ENCODE measurements at places on chromosomes 12 and 14. TPM values are rescaled to one million over a fixed set of nuclear protein-coding genes. Genes with fewer than 3 reads are reported as not detected.

NOVA1 gene
- 1.9 TPM for total RNA-seq

KANSL2 gene
- total RNA-seq, result 55.4 TPM

PLEKHG7 gene
- total RNA-seq, result not detected

PPP1R1A gene
- total RNA-seq, result not detected

ATXN2 gene
- 71.7 TPM for total RNA-seq

PIK3C2G gene
- not detected for total RNA-seq

GPR65 gene
- total RNA-seq, result 0.32 TPM

POP5 gene
- 35.8 TPM for total RNA-seq

INSM2 gene
- total RNA-seq, result not detected

CMA1 gene
- total RNA-seq, result not detected

CCDC197 gene
- not detected for total RNA-seq

DIO2 gene
- total RNA-seq, result 31.5 TPM

ZFHX2 gene
- under 0.01 TPM for total RNA-seq

MGP gene
- total RNA-seq, result 10.6 TPM

SDR9C7 gene
- total RNA-seq, result not detected

GNS gene
- 166 TPM for total RNA-seq

DLGAP5 gene
- 17.4 TPM for total RNA-seq

KRT82 gene
- not detected for total RNA-seq

VWF gene
- under 0.01 TPM for total RNA-seq

KRT79 gene
- total RNA-seq, result not detected
